Prostate gland (tissue), 2 donors: ENCODE measurements at places on chromosomes 16 and 17. TPM values are rescaled to one million over a fixed set of nuclear protein-coding genes. Genes with fewer than 3 reads are reported as not detected.

Gene KRTAP1-1
- not detected for total RNA-seq

DNA sequence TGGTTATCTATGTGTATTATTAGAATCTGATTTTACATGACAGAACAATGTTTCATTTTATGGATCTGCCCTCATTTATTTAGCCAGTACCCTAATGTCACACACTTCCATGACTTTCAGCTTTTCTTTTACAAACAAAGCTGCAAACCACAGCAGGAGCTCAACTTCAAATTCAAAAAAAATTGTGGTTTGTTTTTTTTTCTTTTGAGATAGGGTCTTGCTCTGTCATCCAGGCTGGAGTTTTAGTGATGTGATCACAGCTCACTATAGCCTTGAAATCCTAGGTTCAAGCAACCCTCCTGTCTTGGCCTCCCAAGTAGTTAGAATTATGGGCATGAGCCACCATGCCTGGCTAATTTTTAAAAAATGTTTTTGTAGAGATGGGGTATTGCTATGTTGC is 8.2 kb upstream of the MPRIP start:
- H3K27ac ChIP-seq: no peak overlapping the region
- H3K27me3 ChIP-seq: no peaks in the 10 kb centered on the region

Gene SEZ6L2
- total RNA-seq: 62.9 TPM

GRCh38 chr17:77440560-77440981 is 299.8 kb downstream of the SEC14L1 start:
- no peaks in the 10 kb centered on the region for H3K36me3 ChIP-seq
- H3K4me3 ChIP-seq: no peak overlapping the region
- DNase-seq: no peak
- H3K27ac ChIP-seq: peak overlapping the region; percentile 43
- no peaks in the 10 kb centered on the region for H3K27me3 ChIP-seq

- H3K4me1 ChIP-seq: no peaks in the 10 kb centered on the region
- H3K27me3 ChIP-seq: no peaks in the 10 kb centered on the region
- H3K4me3 ChIP-seq: peak overlapping the region; percentile 68
- no peaks in the 10 kb centered on the region for H3K36me3 ChIP-seq
- DNase-seq: peak; percentile 85
These were observed 16.6 kb upstream of the ERN1 start for GRCh38 chr17:64146418-64147109.

DNA sequence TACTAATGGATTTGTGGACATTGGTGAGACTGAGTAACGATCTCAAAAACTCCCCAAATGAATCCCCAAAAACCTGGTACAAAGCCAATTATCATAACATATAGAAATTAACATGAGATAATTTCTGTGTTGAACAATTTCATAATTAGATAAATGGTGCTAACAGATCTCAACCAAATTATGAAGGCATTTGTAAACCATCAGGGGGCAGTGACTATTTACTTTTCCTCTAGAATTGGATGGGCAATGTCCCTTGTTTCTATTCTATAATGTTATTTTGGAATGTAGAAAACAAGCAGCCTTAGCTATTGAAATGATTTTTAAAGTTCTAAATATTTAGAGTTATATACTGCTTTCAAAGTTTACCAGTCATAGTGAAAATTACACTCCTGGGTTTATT is 57.8 kb downstream of the MYH10 start:
- no peaks in the 10 kb centered on the region for H3K27me3 ChIP-seq
- no peak for DNase-seq
- no peaks in the 10 kb centered on the region for H3K36me3 ChIP-seq
- no peaks in the 10 kb centered on the region for H3K4me1 ChIP-seq
- H3K27ac ChIP-seq: no peak overlapping the region
- H3K4me3 ChIP-seq: no peak overlapping the region

GRCh38 chr16:21284414-21284813 is 6.3 kb upstream of the CRYM start:
- no peak for DNase-seq
- no peak overlapping the region for H3K27ac ChIP-seq
- H3K27me3 ChIP-seq: no peaks in the 10 kb centered on the region

DNA sequence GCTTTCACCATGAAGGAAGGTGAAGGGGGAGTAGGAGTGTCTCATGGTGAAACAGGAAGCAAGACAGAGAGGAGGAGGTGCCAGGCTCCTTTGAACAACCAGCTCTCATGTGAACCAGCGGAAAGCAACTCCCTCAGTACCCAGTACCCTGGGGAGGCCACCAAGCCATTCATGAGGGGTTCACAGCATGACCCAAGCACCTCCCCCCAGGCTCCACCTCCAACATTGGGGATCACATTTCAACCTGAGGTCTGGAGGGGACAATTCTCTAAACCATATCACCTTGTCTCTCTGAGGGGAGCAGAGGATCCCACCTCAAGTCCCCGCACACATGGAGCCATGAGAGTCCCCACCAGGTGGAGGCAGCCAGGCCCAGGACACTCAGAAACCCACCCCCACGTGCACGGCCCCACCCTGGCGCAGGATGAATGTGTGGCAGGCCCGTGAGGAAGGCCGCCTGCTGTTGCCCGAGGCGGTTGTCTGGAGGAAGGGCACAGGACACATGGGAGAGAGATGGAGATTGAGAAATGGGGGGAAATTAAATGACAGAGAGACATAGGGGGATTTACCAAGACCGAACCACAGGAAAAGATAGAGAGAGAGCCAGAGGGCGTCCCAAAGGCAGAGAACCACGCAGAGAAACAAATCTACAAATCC is 85.9 kb downstream of the TMEM132E start:
- no peak overlapping the region for H3K27ac ChIP-seq
- H3K4me1 ChIP-seq: no peaks in the 10 kb centered on the region
- H3K27me3 ChIP-seq: no peaks in the 10 kb centered on the region
- DNase-seq: no peak
- no peaks in the 10 kb centered on the region for H3K36me3 ChIP-seq

DNA sequence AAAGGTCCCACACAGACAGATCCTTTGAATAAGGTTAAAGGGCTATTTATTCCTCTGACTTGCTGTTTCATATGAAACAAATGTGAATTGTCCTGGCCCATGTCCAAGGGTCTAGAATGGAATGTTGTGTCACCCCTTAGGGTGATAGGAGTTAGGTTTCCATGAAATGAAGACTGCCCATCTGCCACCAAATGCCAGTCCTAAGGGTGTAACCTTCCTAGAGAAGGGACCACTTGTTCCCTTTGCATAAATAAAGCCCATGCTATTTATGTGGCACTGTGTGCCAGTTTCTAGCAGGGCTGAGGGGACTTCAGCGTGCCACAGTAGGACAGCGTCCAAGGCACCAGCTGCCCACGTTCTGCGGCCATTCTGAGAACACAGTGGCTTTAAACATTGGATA is 171.3 kb downstream of the ABCA8 start:
- H3K4me3 ChIP-seq: no peak overlapping the region
- H3K4me1 ChIP-seq: no peaks in the 10 kb centered on the region
- DNase-seq: no peak

GRCh38 chr16:59126486-59126885 is 392.4 kb upstream of the GOT2 start:
- no peaks in the 10 kb centered on the region for H3K27me3 ChIP-seq
- no peak overlapping the region for H3K27ac ChIP-seq
- DNase-seq: no peak
- no peaks in the 10 kb centered on the region for H3K4me1 ChIP-seq
- H3K36me3 ChIP-seq: no peaks in the 10 kb centered on the region

GRCh38 chr17:6868582-6868981 is 37.1 kb upstream of the TEKT1 start:
- no peak overlapping the region for H3K27ac ChIP-seq
- no peak for DNase-seq
- no peaks in the 10 kb centered on the region for H3K4me1 ChIP-seq
- no peaks in the 10 kb centered on the region for H3K36me3 ChIP-seq

DNA sequence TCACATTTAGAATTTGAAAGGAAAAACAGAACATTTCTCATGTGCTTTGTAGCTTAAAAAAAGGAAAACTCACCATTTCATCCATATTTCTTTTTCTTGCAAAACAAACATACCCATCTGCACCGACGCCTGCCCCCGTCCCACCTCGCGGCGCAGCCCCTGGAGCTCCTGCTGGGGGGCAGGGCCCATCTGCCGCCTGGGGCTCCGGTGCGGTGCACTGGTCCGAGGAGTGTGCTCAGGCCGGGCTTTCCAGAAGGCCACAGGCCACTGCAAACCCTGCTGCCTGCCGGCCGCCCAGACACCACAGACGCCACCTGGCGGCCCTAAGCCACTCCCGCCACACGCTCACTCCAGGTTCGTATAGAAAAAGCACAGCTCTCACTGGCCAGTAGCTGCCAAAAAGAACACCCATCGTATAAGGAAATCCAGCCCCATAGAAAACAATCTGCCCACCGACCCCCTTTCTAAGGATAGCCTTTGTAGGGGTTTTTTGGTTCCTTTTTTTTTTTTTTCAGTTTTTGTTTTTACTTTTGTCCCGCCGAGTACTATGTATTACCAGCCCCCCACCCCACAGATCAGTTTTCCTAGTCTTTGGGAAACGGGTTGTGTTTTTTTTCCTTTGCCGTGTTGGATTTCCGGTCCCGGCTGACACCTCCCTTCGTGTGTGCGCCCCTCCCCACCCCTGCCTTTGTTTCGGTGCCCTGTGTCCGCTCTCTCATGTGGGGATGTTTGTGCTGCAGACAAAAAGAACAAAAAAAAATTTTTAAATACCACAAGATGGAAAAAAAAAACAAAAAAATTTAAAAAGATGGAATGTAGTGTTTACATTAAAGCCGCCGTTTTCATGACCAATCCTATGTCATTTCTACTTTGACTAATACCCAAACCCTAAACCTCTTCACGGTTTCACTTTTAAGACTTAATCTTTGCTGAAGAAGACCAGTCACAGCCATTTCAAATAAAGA is 68.8 kb downstream of the AMFR start:
- peak; percentile 72 for DNase-seq
- no peaks in the 10 kb centered on the region for H3K36me3 ChIP-seq
- no peaks in the 10 kb centered on the region for H3K4me1 ChIP-seq
- no peaks in the 10 kb centered on the region for H3K27me3 ChIP-seq

- no peak overlapping the region for H3K4me3 ChIP-seq
- H3K27ac ChIP-seq: no peak overlapping the region
- DNase-seq: peak; percentile 54
- H3K27me3 ChIP-seq: no peaks in the 10 kb centered on the region
- H3K4me1 ChIP-seq: no peaks in the 10 kb centered on the region
These were observed 10.4 kb downstream of the COG1 start for GRCh38 chr17:73203135-73203787.

- no peak overlapping the region for H3K27ac ChIP-seq
- H3K4me1 ChIP-seq: no peaks in the 10 kb centered on the region
- H3K27me3 ChIP-seq: no peaks in the 10 kb centered on the region
- no peaks in the 10 kb centered on the region for H3K36me3 ChIP-seq
- DNase-seq: no peak
These were observed 33.9 kb downstream of the PDIA2 start for GRCh38 chr16:316741-317464.

GRCh38 chr17:80956321-80957190 is 35.1 kb upstream of the CHMP6 start:
- H3K36me3 ChIP-seq: no peaks in the 10 kb centered on the region
- no peak for DNase-seq
- H3K4me3 ChIP-seq: no peak overlapping the region
- peaks cover 12% of the 10 kb centered on the region for H3K4me1 ChIP-seq

- no peak overlapping the region for H3K4me3 ChIP-seq
- no peak for DNase-seq
- peaks cover 14% of the 10 kb centered on the region for H3K4me1 ChIP-seq
- H3K36me3 ChIP-seq: peaks cover 10% of the 10 kb centered on the region
- H3K27me3 ChIP-seq: no peaks in the 10 kb centered on the region
- H3K27ac ChIP-seq: no peak overlapping the region
These were observed 3.8 kb downstream of the SLC12A4 start for GRCh38 chr16:67964477-67965131.

Gene NATD1
- 26.3 TPM for total RNA-seq

DNA sequence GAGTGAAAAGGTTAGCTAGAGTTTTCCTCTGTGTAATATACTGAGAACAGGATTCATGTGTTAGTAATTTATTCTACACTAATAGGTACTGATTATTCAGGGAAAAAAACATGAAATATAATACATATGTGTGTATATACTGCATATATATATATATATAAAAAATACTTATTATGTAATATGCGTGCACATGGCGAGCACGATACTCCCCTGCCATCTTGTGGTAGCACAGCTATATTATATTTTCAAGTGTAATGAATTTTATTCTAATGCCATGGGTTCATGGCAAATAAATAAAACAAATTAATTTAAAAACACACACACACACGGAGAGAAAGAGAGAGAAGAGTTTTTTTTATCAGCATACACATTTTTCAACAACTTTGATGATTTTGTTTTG is 460.6 kb downstream of the KCNJ2 start:
- H3K36me3 ChIP-seq: no peaks in the 10 kb centered on the region
- no peaks in the 10 kb centered on the region for H3K27me3 ChIP-seq
- no peaks in the 10 kb centered on the region for H3K4me1 ChIP-seq
- no peak overlapping the region for H3K4me3 ChIP-seq
- no peak overlapping the region for H3K27ac ChIP-seq

GRCh38 chr17:16217002-16217635 is at the start of gene PIGL:
TSS of gene PIGL (plus strand) at chr17:16217210. CDS start at chr17:16217227, 17 bp downstream.
- H3K27ac ChIP-seq: peak within 1 kb of the TSS; percentile 94
- H3K27me3 ChIP-seq: no peaks in the 10 kb centered on the region
- peaks cover 6% of the 10 kb centered on the region for H3K4me1 ChIP-seq
- H3K4me3 ChIP-seq: peak within 1 kb of the TSS; percentile 94
- no peaks in the 10 kb centered on the region for H3K36me3 ChIP-seq

GRCh38 chr17:63558441-63558840 is 8.2 kb downstream of the DCAF7 start:
- no peaks in the 10 kb centered on the region for H3K27me3 ChIP-seq
- DNase-seq: no peak
- H3K36me3 ChIP-seq: no peaks in the 10 kb centered on the region
- no peak overlapping the region for H3K27ac ChIP-seq

GRCh38 chr17:81063106-81064093 is 28.4 kb downstream of the BAIAP2 start:
- H3K4me1 ChIP-seq: peaks cover 71% of the 10 kb centered on the region
- DNase-seq: no peak
- peak overlapping the region; percentile 98 for H3K27ac ChIP-seq
- H3K27me3 ChIP-seq: no peaks in the 10 kb centered on the region

DNA sequence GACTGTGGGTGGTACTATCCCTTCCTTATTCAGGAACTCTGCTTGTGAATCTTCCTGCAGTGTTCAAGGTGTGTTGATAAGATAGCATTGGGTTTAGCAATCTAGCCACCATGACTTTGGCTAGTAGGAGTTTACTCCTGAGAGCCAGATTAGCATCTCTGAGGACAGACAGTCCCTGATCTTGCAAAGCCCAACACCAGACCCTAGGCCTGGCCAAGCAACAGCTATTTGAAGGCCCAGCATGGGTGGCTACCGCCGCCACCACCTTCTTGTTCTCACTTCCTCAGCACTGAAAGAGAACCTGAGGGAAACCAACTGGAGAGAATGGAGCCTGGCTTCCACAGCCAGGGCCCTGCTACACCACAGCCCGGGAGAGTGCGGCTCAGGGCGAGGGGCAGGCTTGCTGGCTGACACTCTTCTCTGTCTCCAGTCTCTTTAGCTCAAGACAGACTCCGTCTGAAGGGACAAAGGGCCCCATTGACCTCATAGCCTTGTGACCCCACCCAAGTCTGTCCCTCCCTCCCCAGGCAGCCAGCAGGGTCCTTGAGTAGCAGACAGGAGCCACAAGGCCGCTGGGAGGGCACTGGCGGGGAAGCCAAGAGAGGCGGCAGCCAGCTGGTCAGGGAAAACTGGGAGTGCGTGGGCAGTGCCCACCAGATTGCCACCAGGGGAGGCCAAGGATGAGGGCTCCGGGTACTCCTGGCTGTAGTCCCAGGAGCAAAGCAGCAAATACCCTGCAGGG is 10.9 kb upstream of the ARHGAP23 start:
- H3K27ac ChIP-seq: no peak overlapping the region
- H3K36me3 ChIP-seq: no peaks in the 10 kb centered on the region
- H3K27me3 ChIP-seq: no peaks in the 10 kb centered on the region
- H3K4me1 ChIP-seq: no peaks in the 10 kb centered on the region
- DNase-seq: no peak

GRCh38 chr17:1714427-1714979 is 4.3 kb upstream of the TLCD2 start:
- peaks cover 10% of the 10 kb centered on the region for H3K4me1 ChIP-seq
- H3K36me3 ChIP-seq: peaks cover 15% of the 10 kb centered on the region
- peak overlapping the region; percentile 94 for H3K4me3 ChIP-seq
- peak overlapping the region; percentile 97 for H3K27ac ChIP-seq

Gene YPEL3
- total RNA-seq: 150 TPM
